ENCODE measurements at places on chromosomes 2 and 18. TPM values are rescaled to one million over a fixed set of nuclear protein-coding genes. Genes with fewer than 3 reads are reported as not detected.

Gene LOXHD1
- total RNA-seq, result not detected

Gene CCBE1
- total RNA-seq, result 3.3 TPM

Gene SLC16A14
- total RNA-seq, result under 0.01 TPM

Gene ATP8B1
- total RNA-seq, result 80.7 TPM

Gene NTSR2
- total RNA-seq, result not detected

Gene SPATA3
- total RNA-seq, result not detected

Gene CIDEA
- 6.4 TPM for total RNA-seq

Gene DCDC2C
- total RNA-seq, result not detected

Gene CREG2
- 8.6 TPM for total RNA-seq

Gene BCL11A
- 0.38 TPM for total RNA-seq

Gene TSPYL6
- total RNA-seq, result 0.10 TPM

Gene SLC9A4
- under 0.01 TPM for total RNA-seq

Gene CTDP1
- 34.3 TPM for total RNA-seq

Gene KCNG2
- total RNA-seq, result not detected

Gene FKBP1B
- total RNA-seq, result 10.1 TPM

Gene MYOM1
- 0.10 TPM for total RNA-seq

Gene MLPH
- not detected for total RNA-seq

Gene CRACDL
- total RNA-seq, result 11.1 TPM

Gene AMER3
- total RNA-seq, result not detected

Gene EFR3B
- 0.67 TPM for total RNA-seq

Gene RAX
- not detected for total RNA-seq

Gene GCG
- not detected for total RNA-seq

Gene SERPINB3
- total RNA-seq, result not detected

Gene RGPD4
- total RNA-seq, result not detected

Gene IL1R1
- total RNA-seq, result 2.0 TPM

Gene C1QL2
- total RNA-seq, result not detected

Gene DLX2
- not detected for total RNA-seq

Gene ICOS
- not detected for total RNA-seq

Gene IL37
- not detected for total RNA-seq

Gene DSEL
- total RNA-seq, result 25.1 TPM

Gene INPP4A
- 30.7 TPM for total RNA-seq

Gene TOGARAM2
- total RNA-seq, result 0.10 TPM

Gene NLRC4
- total RNA-seq, result not detected

Gene POTEE
- total RNA-seq, result 0.29 TPM

Gene NEU4
- not detected for total RNA-seq

Gene KANSL3
- 36.6 TPM for total RNA-seq

Gene PAX3
- total RNA-seq, result not detected

Gene ANKRD30BL
- total RNA-seq, result not detected

Gene OTOS
- not detected for total RNA-seq

Gene HMSD
- not detected for total RNA-seq

Gene ANO7
- 1.6 TPM for total RNA-seq

Gene MEP1B
- total RNA-seq, result not detected

Gene CYP27A1
- 9.1 TPM for total RNA-seq

Gene TBC1D8
- 90.2 TPM for total RNA-seq

Gene SERPINB5
- total RNA-seq, result not detected

Gene STPG4
- 0.29 TPM for total RNA-seq

Gene PLGLB1
- total RNA-seq, result 1.3 TPM

Gene POMC
- 0.98 TPM for total RNA-seq

Gene KCNK3
- total RNA-seq, result not detected

Gene RAD51AP2
- not detected for total RNA-seq

All from vein endothelial cell (primary cell).